K562 (cell line): ENCODE measurements at places on chromosomes 16 and 17. TPM values are rescaled to one million over a fixed set of nuclear protein-coding genes. Genes with fewer than 3 reads are reported as not detected.
A peak's percentile ranks its signal among the peaks of the same experiment; 100 is the strongest.

GRCh38 chr16:8691728-8692127 lies 17.3 kb downstream of the ABAT start:
- H3K4me3 ChIP-seq, result no peak overlapping the region
- no peaks in the 10 kb centered on the region for H3K36me3 ChIP-seq
- no peaks in the 10 kb centered on the region for H3K4me1 ChIP-seq
- no peak for DNase-seq
- H3K27ac ChIP-seq, result no peak overlapping the region

GRCh38 chr17:82300707-82301270 lies 16.6 kb downstream of the CD7 start:
- no peaks in the 10 kb centered on the region for H3K27me3 ChIP-seq
- H3K4me3 ChIP-seq, result no peak overlapping the region
- H3K4me1 ChIP-seq, result peaks cover 91% of the 10 kb centered on the region
- no peak for DNase-seq
- no peaks in the 10 kb centered on the region for H3K36me3 ChIP-seq
- no peak overlapping the region for H3K27ac ChIP-seq

GRCh38 chr16:48936811-48937210 lies 326.8 kb upstream of the N4BP1 start:
- H3K4me1 ChIP-seq, result no peaks in the 10 kb centered on the region
- no peak overlapping the region for H3K27ac ChIP-seq
- H3K4me3 ChIP-seq, result no peak overlapping the region
- H3K36me3 ChIP-seq, result no peaks in the 10 kb centered on the region
- DNase-seq, result no peak

DNA sequence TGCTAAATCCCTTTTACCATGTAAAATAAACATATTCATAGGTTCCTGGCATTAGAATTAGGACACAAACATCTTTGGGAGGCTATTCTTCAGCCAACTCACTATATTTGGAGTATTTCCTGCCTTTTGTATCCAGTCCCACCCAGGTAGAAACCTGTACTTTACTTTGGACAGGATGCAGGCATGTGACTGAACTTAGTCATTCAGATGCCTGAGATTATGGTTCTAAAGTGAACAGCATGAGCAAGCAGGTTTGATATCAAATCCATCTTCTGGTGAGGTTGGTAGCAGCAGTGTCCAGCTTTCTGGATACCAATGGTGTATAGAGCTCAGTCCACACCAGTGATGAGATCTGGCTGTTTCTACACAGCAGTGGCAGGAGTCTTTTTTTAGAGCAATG lies 20.2 kb downstream of the CA10 start:
- no peaks in the 10 kb centered on the region for H3K36me3 ChIP-seq
- no peak overlapping the region for H3K4me3 ChIP-seq
- no peaks in the 10 kb centered on the region for H3K27me3 ChIP-seq
- H3K4me1 ChIP-seq, result no peaks in the 10 kb centered on the region

GRCh38 chr16:85918436-85918835 lies 19.5 kb downstream of the IRF8 start:
- no peak for DNase-seq
- no peaks in the 10 kb centered on the region for H3K36me3 ChIP-seq
- no peak overlapping the region for H3K4me3 ChIP-seq
- no peak overlapping the region for H3K27ac ChIP-seq
- peaks cover 4% of the 10 kb centered on the region; the same call in 1 of the 3 replicates for H3K4me1 ChIP-seq

- H3K27me3 ChIP-seq, result no peaks in the 10 kb centered on the region
- peaks cover 51% of the 10 kb centered on the region; the same call in 2 of the 3 replicates for H3K36me3 ChIP-seq
- H3K4me3 ChIP-seq, result no peak overlapping the region
- H3K4me1 ChIP-seq, result peaks cover 5% of the 10 kb centered on the region
- no peak overlapping the region for H3K27ac ChIP-seq
These were observed 36.4 kb downstream of the TXNDC11 start for GRCh38 chr16:11706180-11706742.

DNA sequence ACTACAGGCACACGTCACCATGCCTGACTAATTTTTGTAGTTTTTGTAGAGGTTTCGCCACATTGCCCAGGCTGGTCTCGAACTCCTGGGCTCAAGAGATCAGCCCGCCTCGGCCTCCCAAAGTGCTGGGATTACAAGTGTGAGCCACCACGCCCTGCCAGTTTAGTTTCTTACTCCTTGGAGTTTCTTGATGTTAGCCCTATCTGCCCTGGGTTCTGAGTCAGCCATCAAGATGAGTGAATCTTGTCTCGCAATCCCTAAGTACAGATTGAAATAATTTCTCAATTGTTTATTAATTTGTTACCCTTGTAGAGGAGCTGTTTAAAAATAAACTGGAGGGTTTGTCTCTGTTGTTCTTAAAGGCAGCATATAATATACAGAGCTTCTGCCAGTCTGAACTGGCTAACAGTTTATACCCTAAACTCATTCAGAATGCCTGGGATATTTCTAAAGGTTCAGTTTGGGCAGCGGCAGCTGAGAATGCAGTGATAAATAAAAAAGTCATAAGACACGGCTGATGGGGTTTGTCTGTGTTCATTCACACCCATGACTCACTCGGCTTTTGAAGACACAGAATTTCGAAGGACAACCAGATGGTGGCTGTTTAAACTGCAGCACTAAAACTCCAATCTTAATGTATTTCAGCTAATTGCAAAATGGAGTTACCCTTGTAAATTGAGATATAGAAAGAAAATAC lies 39.6 kb downstream of the GPRC5B start:
- no peaks in the 10 kb centered on the region for H3K36me3 ChIP-seq
- no peaks in the 10 kb centered on the region for H3K4me1 ChIP-seq
- H3K4me3 ChIP-seq, result no peak overlapping the region
- DNase-seq, result peak; percentile 23

DNA sequence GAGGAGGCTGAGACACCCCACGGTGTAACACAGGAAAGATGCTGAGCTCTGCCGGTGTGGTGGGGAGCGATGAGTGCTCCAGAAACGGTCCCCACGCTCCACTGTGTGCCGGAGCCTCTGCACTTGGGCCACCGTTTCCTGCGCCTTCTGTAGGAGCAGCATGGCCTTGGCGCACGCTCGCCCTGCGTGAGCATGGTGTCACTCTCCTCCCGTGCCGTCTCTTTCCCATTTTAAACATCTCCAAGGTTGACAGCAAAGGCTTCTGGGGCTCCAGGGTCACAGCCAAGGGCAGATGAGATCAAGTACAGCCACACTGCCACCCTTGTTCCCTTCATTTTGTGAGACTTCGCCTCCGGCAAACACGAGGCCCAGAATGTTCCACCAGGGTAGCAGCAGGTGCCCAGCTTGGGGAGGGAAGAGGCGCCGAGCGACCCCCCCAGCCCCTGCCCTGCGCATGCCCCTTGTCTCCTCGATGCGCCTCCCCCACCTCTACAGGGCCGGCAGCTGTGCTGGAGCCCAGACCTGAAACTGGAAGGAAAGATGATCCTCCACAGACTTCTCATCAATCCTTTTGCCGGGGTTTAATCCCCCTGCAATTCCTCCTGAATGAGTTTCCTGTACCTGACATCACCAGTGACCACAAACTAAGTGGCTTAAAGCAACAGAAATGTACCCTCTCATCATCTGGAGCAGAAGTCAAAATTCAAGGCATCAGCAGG lies 19.9 kb upstream of the OSGIN1 start:
- H3K27ac ChIP-seq, result no peak overlapping the region
- H3K4me1 ChIP-seq, result no peaks in the 10 kb centered on the region
- no peaks in the 10 kb centered on the region for H3K36me3 ChIP-seq
- H3K27me3 ChIP-seq, result peaks cover 72% of the 10 kb centered on the region

DNA sequence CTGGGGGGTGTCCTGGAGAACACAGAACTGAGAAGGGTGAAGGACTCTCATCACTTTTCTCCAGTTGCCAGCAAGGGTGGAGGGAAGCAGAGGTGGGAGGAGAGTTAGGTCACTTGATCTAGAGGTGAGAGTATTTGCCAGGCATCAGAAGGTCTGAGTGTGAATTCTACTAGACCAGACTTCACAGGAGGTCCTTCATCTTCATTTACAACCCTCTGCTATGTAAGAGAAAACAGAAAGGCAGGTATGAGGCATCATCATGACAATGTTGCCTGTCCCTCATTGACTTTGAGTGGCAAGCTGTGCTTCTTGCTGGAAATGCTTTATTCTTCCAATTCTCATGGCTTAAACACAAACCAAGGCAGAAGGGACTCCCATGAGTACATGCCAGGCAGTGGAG lies 45.9 kb upstream of the B4GALNT2 start:
- no peak for DNase-seq
- H3K4me1 ChIP-seq, result no peaks in the 10 kb centered on the region
- H3K4me3 ChIP-seq, result no peak overlapping the region
- no peak overlapping the region for H3K27ac ChIP-seq
- peaks cover 10% of the 10 kb centered on the region; the same call in 2 of the 3 replicates for H3K27me3 ChIP-seq
- H3K36me3 ChIP-seq, result no peaks in the 10 kb centered on the region

GRCh38 chr17:81018044-81018802 lies 16.7 kb upstream of the BAIAP2 start:
- H3K36me3 ChIP-seq, result no peaks in the 10 kb centered on the region; the same call in 2 of the 3 replicates
- H3K27ac ChIP-seq, result peak overlapping the region; percentile 92
- DNase-seq, result peak; percentile 60
- no peaks in the 10 kb centered on the region for H3K27me3 ChIP-seq

DNA sequence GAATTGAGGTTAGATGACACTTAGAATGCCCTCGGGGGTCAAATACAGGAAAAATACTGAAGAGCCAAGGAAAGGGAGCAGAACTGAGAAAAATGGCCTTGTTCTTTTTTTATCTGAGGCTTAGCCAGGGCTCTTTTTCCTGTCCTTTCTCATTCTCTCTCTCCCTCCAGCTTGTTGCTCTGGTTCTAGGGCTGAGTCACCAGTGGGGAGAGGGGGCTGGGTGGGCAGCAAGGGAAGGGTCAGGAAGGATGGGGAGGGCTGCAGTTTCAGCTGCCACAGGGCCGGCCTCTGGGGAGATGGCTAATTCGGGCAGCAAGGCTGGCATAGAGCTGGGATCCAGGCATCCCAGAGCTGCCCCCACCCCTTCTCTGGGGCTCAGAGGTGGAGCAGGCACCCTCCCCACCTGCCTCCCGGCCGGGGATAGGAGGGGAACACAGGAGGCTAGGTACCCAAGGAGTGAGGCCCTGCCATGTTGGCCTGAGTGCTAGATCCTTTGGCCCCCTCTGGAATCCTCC lies 3.9 kb downstream of the ITGA3 start:
- no peaks in the 10 kb centered on the region for H3K4me1 ChIP-seq
- H3K36me3 ChIP-seq, result no peaks in the 10 kb centered on the region
- peaks cover 61% of the 10 kb centered on the region for H3K27me3 ChIP-seq
- H3K27ac ChIP-seq, result no peak overlapping the region
- no peak for DNase-seq

GRCh38 chr16:22099256-22099975 lies 7.1 kb downstream of the VWA3A start:
- no peaks in the 10 kb centered on the region for H3K36me3 ChIP-seq
- H3K27ac ChIP-seq, result no peak overlapping the region
- DNase-seq, result no peak
- H3K27me3 ChIP-seq, result no peaks in the 10 kb centered on the region; the same call in 1 of the 3 replicates

DNA sequence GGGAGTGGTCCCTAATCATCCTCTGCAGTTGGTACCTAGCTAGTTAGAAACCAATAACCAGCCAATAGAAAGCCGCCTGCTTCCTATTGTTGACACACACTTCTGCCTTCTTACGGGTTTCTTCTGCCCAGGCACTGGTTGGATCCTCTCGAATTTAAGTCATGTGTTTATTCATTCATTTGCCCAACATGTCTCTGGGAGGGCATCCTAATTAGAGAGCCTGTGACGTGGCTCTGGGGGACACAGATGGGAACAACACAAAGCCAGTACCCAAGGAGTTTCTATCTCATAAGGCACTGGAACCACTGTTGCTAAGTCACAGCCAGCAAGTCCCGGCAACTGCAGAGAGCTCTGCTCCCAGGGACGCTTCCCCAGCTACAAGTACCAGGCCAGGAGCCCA lies 300.7 kb upstream of the TNRC6C start:
- H3K27me3 ChIP-seq, result peaks cover 58% of the 10 kb centered on the region
- no peaks in the 10 kb centered on the region for H3K4me1 ChIP-seq
- H3K4me3 ChIP-seq, result no peak overlapping the region
- no peaks in the 10 kb centered on the region for H3K36me3 ChIP-seq
- no peak for DNase-seq

GPR179 gene
- polyA plus RNA-seq, result not detected in 2 replicates

IRX6 gene
- polyA plus RNA-seq, result 0.04 and 0.29 TPM in 2 replicates

TBC1D3E gene
- polyA plus RNA-seq, result 0.20 TPM in 1 of 2 replicates, not detected in the other
